ENCODE measurements at places on chromosomes 7 and 10.

DNA sequence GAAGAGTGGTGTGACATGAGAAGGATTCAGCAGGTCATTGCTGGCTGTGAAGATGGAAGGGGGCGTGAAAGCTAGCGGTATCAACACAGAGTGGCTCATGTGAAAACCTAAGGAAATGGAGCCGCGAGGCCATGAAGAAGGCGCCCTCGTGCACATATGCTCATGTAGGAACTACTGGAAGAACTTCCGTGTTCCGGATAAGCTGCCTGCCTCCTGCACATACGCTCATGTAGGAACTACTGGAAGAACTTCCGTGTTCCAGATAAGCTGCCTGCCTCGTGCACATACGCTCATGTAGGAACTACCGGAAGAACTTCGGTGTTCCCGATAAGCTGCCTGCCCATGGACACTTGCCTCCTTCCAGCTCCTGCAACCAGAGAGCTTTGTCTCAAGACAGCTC lies 179.1 kb downstream of the SDK1 start:
- DNase-seq: no peak

GRCh38 chr10:27779462-27780015 lies 33.9 kb upstream of the MKX start:
- DNase-seq: no peak

- no peak for DNase-seq
Measured at GRCh38 chr7:64602518-64602917, 39.6 kb upstream of the ZNF680 start.

DNA sequence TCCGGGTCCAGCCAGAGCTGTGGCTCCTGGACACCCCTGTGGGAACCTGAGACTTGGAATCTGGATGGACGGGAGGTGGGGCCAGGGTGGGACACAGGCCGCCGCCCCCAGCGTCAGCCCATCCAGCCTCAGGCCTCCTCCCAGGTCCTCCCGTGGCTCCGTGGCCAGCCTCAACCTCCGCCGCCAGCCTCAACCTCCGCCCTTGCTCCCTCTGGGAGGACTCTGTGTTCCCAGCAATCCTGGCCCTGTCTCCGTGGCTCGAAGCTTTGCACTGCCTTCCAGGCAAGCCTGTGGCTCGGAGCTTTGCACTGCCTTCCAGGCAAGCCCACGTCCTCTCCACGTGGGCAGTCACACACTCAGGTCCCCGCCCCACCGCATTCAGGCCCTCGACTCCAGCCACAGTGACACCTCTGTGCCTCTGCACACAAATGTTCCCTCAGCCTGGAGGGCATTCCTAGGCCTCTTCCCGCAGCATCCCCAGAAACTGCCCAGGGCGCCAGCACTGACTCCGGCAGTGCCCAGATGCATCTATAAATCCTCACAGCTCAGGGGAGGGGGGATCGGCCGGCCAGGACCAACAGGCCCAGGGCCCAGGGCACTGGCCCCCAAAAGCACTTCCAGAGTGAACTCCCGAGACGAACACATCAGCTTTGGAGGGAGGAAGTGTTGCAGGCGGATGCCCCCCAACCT lies 44.7 kb upstream of the PDGFA start:
- no peak for DNase-seq

DNA sequence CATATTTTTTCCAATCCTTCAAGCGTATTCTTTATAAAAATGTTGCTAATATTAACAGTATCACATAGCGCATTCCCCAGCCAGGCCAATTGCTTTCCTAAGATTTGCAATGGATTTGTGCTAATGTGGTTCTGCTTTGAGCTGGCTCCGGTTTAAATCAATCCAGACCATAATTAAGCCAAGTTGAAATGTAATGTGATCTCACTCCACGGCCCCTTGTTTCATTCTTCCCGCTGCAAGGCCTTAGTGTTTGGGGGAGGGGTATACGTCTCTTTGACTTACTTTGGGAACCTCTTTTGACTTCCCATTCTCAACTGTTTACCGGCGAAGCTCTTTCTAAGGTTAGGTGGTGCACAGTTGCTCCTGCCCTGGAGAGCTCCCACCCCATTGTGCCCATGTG lies 86.4 kb downstream of the PRPF18 start:
- DNase-seq: no peak

- DNase-seq: no peak
Measured at GRCh38 chr7:151091431-151091830, 5.2 kb downstream of the AGAP3 start.

DNA sequence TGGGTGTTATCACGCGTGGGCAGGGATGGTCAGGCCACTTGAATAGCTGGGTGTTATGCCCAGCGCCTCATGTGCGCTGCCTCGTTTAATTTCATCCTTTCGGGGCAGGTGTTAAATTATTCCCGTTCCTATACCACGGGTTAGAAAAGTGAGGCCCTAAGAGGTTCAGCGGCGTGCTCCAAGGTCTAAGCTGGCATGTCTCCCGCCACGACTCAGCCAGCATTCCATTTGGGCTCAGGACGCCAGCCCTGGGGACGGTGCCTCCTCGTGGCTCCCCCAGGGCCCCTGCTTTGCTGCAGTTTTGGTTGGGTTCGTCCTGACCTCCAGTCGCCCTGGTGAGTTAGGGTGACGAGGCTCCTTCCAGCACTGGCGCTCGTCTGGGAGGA lies 124.5 kb downstream of the TRRAP start:
- no peak for DNase-seq

GRCh38 chr7:7399707-7400106 lies 136.0 kb downstream of the COL28A1 start:
- DNase-seq: no peak

GRCh38 chr7:43491123-43491522 lies 91.8 kb upstream of the STK17A start:
- DNase-seq: no peak

DNA sequence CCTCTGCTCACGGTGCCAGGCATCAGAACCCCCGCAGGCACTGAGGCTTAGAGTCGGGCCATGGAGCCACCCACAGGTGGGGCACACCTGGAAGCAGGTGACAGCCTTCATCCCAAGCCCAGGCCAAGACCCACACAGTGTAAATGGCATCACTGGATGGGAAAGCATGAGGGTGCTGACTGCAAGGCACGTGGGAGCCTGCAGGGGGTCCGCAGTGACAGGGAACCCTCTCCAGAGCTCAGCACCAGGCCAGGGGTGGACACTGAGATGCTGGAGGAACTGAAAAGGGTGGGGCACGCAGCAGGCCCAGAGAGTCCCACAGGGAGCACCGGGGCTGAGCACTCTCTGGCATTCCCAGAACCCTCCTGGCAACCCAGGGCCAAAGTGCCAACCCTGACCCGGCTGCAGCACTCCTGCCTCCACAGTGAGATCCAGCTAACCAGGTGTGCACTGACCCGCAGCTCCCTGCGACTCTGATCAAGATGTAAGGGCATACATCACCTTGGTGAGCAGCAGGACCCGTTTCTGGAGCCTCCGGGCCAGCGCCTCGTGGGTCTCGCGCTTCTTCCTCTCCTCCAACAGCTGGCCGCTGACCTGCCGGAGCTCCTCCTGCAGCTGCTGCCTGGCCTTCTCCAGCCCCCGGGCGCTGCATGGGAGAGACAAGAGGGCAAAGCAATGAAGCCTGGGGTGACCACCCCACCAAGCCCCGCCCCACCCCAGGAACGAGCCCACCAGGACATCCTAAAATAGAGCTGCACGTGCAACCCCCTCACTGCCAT lies 163.9 kb downstream of the MAD1L1 start:
- no peak for DNase-seq

GRCh38 chr7:159112136-159113011 lies 32.3 kb downstream of the VIPR2 start:
- DNase-seq: no peak

DNA sequence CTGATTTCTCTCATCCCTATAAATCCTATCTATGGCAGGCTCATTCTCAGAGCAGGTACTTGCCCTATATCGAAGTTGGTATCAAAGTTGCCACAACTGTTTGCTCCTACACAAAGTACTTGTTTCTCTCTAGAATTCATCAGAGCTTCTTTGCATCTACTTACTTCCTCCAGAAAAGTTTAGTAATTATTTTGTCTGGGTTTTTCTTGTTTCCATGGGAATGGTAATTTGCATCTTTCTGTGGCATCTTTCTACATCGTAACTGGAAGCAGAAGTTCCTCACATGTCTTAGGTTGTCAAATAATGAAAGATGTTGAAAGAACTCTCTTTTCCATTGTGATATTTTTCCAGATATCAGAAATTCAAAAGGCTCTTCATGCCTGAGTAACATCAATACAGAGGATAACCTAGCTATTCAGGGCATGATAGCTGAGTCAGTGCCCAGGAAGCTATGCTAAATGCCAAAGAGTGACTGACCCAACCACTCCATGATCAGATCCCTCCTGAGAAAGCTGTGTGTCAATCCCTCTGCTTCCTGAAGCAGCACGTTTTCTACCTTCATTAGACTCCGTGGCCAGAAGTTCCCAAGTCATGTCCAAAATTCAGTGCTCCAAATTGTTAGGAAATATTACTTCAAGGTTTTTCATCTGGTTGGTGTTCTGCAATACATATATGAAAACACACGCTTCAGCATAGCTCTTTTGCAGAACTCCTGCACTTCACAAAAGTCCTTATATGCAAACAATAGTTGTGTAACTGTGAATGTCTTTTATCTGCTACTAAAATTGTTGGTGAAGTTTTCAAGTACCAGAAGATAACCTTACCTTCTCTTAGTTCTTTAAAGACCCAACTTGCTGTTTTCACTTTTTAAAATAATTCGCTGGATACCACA lies 216.5 kb downstream of the VTI1A start:
- no peak for DNase-seq

- no peak for DNase-seq
Measured at GRCh38 chr10:48608279-48608681, 3.4 kb upstream of the ARHGAP22 start.

GRCh38 chr7:100693312-100694097 lies 545 bp downstream of the GIGYF1 start:
- DNase-seq: no peak

DNA sequence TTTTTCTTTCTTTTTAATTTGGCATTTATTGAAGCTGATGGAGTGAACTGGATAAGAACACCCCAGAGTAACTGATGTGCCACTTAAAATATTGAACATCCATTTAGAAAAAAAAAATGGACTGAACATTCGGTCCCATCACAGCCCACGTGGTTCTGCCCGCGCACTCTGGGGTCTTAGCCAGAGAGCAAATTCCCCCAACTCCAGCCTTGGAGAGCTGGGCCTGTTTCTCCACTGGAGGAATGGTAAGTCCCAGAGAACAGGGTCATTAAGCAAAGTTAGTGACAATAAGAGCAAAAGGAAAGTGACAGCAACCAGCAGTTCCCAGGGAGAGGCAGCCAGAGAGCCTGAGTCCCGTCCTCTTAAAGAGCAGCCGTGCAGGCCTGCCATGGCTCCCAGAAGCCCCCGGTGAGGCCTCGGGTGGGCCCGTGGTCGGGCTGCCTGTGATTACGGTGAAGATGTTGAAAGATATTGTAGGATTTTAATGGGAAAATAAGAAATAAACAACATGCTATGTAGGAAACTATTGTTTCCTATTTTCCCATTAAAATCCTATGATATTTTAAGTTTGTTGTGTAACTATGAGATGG lies 487.9 kb upstream of the MKI67 start:
- DNase-seq: no peak

DNA sequence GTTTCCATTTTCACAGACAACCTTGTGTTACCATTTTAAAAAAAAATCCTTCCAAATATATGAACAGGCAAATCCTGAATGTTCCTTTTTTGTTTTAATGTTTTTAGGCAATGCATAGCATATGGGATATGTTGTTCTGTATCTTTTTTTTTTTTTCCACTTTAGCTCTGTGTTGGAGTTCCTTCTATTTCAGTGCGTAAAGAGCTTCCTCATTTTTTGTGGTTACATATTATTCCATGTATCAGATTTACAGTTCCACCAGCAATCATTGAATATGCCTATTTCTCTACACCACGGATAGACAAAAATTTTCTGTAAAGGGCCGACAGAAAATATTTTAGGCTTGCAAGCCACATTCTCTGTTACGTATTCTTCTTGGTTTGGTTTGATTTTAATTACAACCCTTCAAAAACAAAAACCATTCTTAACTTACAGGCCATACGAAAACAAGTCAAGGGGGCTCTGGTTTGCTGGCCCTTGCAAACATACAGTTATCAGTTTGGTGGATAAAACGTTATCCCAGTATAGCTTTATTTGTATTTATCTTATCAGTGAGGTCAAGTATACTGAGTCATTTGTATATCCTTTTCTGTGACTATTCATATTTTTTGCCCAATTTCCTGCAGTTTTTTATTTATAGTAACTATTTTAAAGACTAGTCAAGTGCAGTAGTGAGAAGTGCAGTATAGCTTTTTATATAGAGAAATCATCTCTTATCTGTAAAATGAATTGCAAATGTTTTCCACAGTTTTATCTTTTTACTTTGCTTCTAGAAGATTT lies 55.7 kb downstream of the RALA start:
- DNase-seq: no peak

DNA sequence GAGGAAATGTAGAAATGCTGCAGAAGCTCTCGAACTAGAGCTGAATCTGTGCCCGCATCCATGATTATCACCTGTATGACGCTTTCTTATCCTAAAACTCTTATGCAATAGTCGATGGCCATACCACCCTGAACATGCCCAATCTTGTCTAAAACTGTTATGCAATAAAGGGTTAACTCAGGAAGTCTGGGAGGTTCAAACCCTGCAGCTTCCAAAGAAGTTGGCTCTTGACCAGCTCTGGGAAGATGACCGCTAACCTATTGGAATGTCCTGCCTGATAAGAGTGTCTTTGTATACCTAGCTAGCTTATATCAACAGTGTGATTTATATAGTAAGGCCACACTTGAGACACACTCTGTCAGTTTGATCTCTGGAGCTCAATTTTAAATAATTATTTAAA lies 3.4 kb upstream of the C10orf88 start:
- DNase-seq: no peak

GRCh38 chr7:33705333-33705833 lies 200.0 kb upstream of the BMPER start:
- no peak for DNase-seq

- no peak for DNase-seq
Measured at GRCh38 chr10:61263518-61263917, 189.7 kb downstream of the TMEM26 start.

- DNase-seq: no peak
Measured at GRCh38 chr10:76631036-76631670, 1006.5 kb downstream of the KCNMA1 start.

GRCh38 chr7:152115021-152115718 lies 89.7 kb downstream of the GALNT11 start:
- no peak for DNase-seq

All from SW 1271 (cell line).